Skin of body (tissue), 3 donors: ENCODE measurements at places on chromosomes 3 and 15. TPM values are rescaled to one million over a fixed set of nuclear protein-coding genes. Genes with fewer than 3 reads are reported as not detected.

- DNase-seq: no peak
Observed at GRCh38 chr3:94794563-94794962, 731.7 kb downstream of the NSUN3 start.

The PIERCE2 gene
- 1.5 TPM for total RNA-seq

DNA sequence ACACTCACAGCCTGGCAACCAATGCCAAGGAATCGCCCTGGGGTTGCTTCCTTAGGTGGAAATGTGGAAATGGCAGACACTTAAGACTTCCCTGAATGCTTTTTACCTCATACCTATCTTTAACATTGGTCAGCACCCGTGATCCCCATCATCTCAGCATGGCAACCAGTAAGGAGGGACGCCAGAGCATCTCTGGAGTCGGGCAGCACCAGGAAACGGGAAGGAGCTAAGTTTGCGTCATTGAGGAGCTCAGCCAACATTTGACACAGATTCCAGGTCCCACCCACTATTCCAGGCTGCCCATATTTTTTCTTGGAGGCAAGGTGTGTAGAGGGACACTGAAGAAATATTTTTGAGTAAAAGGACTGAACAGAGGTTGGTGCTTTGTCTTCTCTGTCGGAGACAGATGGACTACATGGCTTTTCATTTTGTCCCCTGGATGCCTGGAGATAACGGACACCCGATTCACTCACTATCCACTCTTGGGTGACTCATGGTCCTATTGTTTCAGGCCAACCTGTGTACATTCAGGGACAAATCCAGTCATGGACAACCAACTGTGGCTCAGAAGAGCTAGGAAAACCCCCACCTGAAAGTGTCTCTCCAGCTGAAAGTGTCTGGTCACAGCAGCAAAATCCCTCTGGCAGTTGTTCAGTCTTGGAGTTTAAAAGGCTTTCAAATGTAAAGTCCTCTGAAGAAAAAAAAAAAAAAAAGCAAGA, 70.4 kb upstream of the OXTR start:
- no peak for DNase-seq

- no peak for DNase-seq
Observed at GRCh38 chr15:39029741-39030140, 465.1 kb upstream of the RASGRP1 start.

The PROS1 gene
- total RNA-seq: 27.0 TPM

The BCHE gene
- total RNA-seq: 28.8 TPM

The FSIP1 gene
- total RNA-seq: 0.89 TPM

DNA sequence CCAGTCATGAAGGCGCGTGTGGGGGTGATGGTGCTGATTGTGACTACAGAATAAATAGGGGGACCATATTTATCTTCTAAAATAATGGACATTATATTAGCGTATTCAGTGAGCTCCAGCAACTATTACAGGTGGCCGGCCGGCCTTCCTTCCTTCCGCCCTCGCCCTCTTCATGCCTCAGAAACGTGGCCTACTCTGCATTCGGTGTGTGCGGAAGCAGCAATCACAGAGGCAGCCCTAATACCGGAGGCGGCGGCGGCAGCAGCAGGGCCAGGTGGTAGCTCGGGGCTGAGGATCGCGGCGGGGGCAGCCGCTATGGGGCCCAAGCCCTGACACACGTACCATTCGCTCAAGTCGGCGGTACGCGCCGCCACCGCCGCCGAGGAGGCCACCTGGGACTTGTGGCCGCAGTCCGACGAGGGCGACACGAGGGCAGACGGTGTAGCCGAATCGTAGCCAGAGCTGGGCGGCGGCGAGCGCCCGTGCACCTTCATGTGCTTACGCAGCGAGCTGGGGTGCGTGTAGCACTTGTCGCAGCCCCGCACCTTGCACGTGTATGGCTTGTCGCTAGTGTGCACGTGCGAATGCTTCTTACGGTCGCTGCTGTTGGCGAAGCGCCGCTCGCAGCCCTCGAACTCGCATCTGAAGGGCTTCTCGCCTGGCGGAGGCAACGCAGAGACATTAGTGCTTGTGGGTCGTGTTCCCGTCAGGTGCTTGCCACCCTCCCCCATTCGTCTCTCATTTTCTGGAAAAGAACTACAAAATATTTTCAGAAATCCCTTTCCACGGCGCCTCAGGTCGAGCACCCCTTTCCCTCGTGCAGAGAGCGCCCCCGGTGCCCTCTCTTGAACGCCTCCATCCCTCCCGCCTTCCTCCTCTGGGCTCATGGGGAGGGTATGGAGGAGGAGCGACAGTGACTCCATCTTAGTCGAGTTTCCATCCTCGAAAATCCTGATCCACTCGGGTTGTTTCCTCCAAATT, 15.5 kb downstream of the ZIC4 start:
- DNase-seq: no peak

The HYAL3 gene
- total RNA-seq: 2.7 TPM

DNA sequence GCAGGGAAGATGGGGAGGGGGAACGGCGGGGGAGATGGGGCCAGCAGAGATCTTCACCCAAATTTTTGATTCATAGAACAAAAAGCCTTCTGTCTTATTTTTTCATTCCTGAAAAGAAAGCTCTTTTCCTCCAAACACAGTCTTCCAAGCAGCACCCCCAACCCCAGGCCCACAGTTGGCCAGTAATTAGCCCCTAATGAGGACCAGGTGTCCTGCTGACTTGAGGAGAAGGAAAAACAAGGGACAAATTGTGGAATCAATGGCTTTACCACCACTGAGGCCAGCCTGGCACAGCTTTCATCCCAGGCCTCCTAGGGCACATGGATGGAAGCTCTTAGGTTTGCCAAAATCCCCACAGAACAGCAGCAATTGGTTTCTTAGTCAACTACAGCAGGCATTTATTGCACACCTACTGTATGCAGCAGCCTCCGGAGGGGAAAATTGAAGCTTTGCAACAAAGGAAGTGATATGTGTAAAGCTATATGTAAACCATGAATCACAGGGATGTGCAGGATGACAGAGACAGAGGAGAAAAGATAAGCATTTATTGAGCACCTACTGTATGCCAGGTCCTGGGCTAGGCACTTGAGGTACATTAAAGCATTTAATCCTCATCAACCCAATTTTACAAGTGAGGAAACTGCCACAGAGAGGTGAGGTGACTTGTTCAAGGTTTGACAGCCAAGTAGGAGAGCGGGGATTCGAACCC, 199.5 kb downstream of the TBC1D2B start:
- DNase-seq: no peak

The CCDC191 gene
- total RNA-seq: 3.9 TPM

- no peak for DNase-seq
Observed at GRCh38 chr3:12953201-12953995, 112.0 kb upstream of the RPL32 start.

The SRGAP3 gene
- total RNA-seq: 21.4 TPM

DNA sequence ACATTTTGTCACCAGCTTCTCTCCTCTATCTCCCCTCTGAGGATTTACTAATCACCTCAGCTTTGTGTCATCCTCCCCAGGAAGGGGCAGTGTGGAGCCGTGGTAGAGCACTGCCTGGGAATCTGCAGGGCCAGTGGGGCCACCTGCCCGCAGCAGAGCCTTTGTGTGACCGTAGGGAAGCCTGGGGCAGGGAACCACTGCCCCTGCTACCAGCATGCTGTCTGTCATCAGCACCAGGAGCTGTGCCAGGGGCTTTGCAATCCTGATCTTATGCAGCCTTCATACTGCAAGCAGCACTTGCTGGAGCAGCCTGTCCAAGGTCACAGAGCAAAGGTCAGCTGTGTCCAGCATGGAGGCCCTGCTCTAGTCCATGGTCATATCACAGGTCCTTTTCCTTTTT, 170.2 kb upstream of the IL12A start:
- DNase-seq: no peak

GRCh38 chr15:38530113-38530512, 34.5 kb downstream of the RASGRP1 start:
- DNase-seq: no peak

DNA sequence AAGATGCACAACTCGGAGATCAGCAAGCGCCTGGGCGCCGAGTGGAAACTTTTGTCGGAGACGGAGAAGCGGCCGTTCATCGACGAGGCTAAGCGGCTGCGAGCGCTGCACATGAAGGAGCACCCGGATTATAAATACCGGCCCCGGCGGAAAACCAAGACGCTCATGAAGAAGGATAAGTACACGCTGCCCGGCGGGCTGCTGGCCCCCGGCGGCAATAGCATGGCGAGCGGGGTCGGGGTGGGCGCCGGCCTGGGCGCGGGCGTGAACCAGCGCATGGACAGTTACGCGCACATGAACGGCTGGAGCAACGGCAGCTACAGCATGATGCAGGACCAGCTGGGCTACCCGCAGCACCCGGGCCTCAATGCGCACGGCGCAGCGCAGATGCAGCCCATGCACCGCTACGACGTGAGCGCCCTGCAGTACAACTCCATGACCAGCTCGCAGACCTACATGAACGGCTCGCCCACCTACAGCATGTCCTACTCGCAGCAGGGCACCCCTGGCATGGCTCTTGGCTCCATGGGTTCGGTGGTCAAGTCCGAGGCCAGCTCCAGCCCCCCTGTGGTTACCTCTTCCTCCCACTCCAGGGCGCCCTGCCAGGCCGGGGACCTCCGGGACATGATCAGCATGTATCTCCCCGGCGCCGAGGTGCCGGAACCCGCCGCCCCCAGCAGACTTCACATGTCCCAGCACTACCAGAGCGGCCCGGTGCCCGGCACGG, 991 bp downstream of the SOX2 start:
- no peak for DNase-seq

DNA sequence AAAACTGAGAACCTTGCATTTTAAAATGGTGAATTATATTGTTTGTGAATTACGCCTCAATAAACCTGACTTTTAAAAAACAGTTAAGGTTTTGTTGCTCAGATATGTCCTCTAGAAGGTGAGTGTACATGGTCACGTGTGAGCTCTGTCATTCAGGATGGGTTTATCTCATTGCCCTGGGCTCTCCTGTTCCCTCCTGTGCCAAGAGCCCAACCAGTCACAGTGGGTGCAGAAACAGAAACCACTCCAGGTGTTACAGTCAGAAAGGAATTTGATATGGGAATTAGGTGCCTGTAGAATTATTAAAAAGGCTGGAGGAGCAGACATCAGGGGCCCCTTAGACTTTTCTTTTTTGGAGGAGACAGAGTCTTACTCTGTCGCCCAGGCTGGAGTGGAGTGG, 196.4 kb downstream of the STT3B start:
- no peak for DNase-seq

DNA sequence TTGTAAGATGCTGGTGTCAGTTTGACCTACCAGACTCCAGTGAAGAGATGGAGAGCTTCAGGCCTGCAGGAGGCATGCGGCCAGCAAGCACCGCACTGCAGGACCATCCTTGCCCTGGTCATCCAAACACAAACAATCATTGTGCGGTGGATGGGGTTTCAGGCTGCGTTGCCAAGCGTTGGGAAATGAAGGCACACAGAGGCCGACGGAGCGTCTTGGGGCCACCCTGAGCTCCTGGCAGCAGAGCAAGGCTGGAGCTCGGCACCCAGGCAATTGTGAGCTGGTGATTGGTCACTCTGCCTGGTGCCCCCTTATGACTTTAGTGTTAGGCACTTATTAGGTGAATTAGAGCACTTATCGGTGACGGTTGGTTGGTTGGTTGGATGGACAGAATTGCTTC, 222.6 kb upstream of the RGMA start:
- DNase-seq: no peak

- no peak for DNase-seq
Observed at GRCh38 chr3:109081746-109082510, 36.0 kb downstream of the MORC1 start.

The TP63 gene
- 86.9 TPM for total RNA-seq

DNA sequence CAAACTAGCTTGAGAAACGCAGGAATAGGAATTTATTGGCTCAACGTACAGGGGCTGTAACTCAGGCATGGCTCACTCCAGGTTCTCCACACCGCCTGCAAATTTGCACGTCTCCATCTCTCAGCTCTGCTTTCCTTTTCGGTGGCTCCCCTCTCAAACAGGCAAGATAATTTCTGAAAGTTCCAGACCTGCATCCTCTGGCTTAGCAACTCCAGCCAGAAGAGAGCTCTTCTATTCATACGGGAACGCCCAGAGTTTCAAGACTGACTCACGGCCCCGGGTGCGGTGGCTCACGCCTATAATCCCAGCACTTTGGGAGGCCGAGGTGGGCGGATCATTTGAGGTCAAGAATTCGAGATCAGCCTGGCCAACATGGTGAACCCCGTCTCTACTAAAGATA, 139.7 kb upstream of the BNIP2 start:
- no peak for DNase-seq

GRCh38 chr15:62742409-62743171, 300.0 kb upstream of the TPM1 start:
- DNase-seq: peak; percentile 36
